Posterior vena cava (tissue), 2 donors: ENCODE measurements at places on chromosomes 2 and 18. TPM values are rescaled to one million over a fixed set of nuclear protein-coding genes. Genes with fewer than 3 reads are reported as not detected.

The KDSR gene
- 54.2 TPM for total RNA-seq

- DNase-seq: no peak
Observed at GRCh38 chr2:133490411-133490980, 77.8 kb downstream of the NCKAP5 start.

GRCh38 chr2:3867469-3867868, 164.1 kb downstream of the DCDC2C start:
- DNase-seq: no peak

- no peak for DNase-seq
Observed at GRCh38 chr2:229226382-229226781, 44.7 kb downstream of the PID1 start.

GRCh38 chr2:120314690-120315366, 31.1 kb upstream of the INHBB start:
- DNase-seq: peak; percentile 59

DNA sequence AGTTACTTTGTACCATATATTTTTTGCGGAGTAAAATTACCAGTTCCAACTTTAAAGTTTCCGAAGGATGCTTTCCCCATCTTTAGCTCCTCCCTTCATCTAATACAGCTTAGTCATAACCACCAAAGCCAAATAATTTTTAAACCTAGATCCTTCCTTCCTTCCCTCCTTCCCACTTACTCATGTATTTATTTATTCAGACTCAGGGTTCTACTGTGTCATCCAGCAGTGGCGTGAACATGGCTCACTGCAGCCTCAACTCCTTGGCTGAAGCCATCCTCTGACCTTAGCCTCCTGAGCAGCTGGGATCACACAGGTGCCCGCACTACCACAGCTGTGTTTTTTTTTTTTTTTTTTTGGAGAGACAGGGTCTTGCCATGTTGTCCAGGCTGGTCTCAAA, 4.4 kb downstream of the LPIN2 start:
- no peak for DNase-seq

DNA sequence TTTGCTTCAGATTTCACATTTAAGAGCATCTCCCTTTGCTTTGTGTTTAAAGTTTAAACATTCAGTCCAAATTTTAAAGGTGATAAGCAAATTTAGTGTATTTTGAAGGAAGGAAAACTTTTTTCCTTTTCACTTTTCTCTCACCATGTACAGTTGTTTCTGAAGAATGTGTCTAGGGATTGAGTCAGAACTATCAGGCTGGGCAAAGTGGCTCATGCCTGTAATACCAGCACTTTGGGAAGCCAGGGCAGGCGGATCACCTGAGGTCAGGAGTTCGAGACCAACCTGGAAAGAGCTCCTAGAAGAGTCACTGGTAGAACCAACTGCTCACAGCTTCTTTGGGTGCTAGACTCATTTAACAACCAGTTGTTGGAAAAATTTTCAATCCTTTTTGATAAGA, 327.0 kb upstream of the THUMPD2 start:
- no peak for DNase-seq

The KCNS3 gene
- total RNA-seq: 7.2 TPM

DNA sequence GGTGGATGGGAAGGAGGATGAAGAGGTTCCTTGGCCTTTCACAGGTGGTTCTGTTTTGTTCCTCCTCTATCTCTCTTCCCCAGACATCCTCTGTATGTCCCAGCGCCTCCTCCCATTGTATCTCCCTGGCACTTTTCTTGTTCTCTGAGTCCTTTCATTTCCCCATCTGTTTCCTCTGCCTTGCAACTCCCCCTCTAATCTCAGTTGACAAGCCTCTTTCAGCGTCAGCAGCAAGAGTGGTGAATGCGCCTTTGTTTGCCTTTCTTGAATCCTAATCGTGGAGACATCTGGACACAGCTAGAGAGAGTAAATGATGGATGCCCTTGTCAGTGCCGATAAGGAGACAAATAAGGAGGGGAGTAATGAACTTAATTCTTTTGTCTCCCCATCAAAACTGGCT, 167.0 kb downstream of the NDUFA10 start:
- no peak for DNase-seq

The SERPINB4 gene
- total RNA-seq: not detected

DNA sequence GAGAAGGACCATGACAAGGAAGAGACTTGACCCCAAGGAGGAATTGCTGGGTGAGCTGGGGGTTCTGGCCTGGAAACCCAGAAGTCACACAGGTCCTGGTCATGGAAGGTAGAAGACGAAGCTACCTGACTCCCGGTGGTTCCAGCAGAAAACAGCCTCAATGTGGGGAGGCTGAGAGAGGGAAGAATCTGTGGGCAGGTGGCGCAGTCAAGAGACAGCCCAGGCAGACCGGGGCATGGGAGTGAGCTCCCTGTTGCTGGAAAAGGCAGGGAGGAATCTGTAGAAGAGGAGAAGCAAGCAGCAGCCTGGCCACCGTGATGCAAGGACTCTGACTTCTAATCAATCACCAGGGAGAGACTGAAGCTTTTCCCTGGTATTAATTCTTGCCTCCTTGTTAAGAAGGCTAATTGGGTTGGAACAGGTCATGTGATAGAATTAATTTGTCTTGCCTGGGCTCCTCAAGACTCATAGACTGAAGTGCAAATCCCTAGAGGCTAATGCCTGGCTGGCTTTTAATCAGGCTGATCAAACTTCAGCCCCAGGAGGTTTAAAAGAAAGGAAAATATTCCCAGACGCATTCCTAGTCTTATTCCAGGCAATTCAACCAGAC, 30.1 kb downstream of the CNGA3 start:
- DNase-seq: peak; percentile 66

DNA sequence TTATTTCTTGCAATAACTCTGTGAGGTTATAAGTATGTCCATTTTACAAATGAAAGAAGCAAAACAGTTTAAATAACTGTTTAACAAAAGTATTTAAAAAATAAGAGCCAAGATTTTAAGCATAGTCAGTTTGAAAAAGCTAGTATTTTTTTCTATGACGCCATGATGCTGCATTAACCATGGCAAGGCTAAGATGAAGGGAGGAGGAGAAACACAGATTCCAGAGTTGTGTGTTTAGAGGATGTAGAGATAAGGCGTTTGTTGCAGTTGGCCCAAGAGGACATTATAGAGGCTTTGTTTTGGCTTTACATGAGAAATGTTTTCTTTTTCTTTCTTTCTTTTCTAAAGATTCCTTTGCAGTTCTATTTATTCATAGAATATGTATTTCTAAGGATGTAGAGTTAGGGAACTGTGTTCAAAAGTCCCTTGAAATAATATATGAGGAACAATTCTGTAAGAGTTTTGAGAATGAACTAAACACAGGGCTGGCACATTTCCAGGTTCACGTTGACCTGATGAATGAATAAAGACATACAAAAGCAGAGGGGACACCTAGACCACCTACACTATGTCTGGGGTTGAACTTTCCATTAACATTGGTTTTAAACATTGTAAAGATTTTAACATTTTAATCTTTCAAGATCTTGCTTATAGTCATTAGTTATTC, 244.2 kb downstream of the KCNS3 start:
- no peak for DNase-seq

GRCh38 chr2:102278720-102279390, 32.5 kb upstream of the IL1RL1 start:
- DNase-seq: no peak

The NAT8 gene
- total RNA-seq: not detected

The GKN2 gene
- total RNA-seq: not detected

- no peak for DNase-seq
Observed at GRCh38 chr2:157085522-157085921, 172.0 kb upstream of the GALNT5 start.

The ADRA2B gene
- total RNA-seq: 7.1 TPM

The RSAD2 gene
- total RNA-seq: 6.9 TPM
